ENCODE measurements at places on chromosomes 7 and 10. TPM values are rescaled to one million over a fixed set of nuclear protein-coding genes. Genes with fewer than 3 reads are reported as not detected.

The POT1 gene
- total RNA-seq = 38.5 TPM

The ANKRD2 gene
- 0.05 TPM for total RNA-seq

- H3K27me3 ChIP-seq = no peaks in the 10 kb centered on the region
- H3K27ac ChIP-seq = no peak overlapping the region
- DNase-seq = no peak
- no peaks in the 10 kb centered on the region for H3K4me1 ChIP-seq
- no peak overlapping the region for H3K4me3 ChIP-seq
These were observed 23.3 kb downstream of the CD36 start for GRCh38 chr7:80661729-80662128.

DNA sequence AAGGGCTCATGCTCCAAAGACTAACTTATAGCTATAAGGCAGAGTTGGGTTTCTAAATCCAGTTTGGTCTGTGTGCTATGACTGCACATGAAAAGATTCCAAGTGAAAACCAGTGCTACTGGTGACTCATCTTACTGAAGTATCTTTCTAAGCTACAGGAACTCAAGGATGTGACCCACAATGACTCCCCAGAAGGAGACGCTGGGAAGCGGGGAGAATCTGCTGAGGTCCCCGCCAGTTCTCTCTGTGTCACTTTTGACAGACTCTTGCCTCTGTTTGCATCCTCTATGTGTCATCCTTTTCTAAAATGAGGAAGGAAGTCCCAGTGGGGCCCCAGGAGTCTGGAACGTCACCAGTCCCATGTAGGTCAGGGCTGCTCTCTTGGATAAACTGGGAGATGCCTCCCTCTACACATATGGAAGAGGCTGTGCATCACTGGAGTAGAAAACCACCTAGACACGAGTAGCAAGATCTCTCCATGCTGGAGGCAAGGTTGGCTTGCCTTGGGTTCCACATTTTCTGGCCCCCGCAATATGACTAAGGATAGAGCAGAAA, 28.8 kb upstream of the GPR26 start:
- H3K36me3 ChIP-seq = no peaks in the 10 kb centered on the region
- H3K27me3 ChIP-seq = no peaks in the 10 kb centered on the region
- H3K4me3 ChIP-seq = no peak overlapping the region
- DNase-seq = no peak
- H3K27ac ChIP-seq = no peak overlapping the region
- H3K4me1 ChIP-seq = no peaks in the 10 kb centered on the region

GRCh38 chr10:71287456-71287855, 31.6 kb upstream of the SLC29A3 start:
- H3K27me3 ChIP-seq = no peaks in the 10 kb centered on the region
- H3K4me3 ChIP-seq = no peak overlapping the region
- H3K27ac ChIP-seq = no peak overlapping the region
- H3K36me3 ChIP-seq = no peaks in the 10 kb centered on the region

- DNase-seq = no peak
- H3K4me3 ChIP-seq = no peak overlapping the region
- H3K36me3 ChIP-seq = no peaks in the 10 kb centered on the region
- no peaks in the 10 kb centered on the region for H3K27me3 ChIP-seq
These were observed 295.2 kb downstream of the PTEN start for GRCh38 chr10:88158526-88159122.

Measured in thymus (tissue), 14 donors.